Urinary bladder (tissue), 4 donors: ENCODE measurements at places on chromosomes 4 and X.

DNA sequence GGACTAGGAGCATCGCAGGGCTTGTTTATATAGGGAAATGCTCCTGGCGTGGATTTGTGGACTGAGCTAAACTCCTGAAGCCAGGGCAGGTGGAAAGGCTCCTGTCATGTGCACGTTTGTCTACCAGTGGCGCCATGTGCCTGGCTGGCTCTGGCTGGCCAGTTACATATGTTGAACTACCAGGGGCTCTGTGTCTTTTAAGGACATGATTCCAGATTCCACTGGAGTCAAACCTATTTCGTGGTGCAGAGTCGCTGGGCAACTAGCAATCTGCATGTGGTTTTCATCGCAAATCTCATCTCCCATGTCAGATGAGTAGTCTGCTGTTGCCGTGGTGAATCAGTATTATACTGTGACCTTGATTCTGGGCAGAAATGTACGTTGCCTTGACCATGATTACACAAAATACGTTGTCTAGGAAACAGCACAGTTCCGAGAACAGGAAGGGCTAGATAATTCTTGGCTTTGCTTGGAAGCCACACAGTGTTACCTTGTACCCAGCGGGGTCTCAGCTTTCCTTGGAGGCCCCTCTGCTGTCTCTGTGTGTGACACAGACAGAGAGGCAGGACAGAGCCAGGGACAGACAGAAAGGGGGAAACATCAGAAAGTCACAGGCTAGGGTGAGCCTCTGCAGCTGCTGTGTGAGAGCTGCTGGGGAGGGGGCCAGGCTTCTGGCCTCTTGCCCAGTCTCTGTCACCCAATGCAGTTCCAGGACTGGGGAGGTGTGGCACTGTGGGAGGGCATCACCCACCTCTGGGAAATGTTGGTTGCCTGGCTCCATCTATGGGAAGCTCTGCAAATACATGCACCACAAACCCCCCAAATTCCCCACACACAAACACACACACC is 19.2 kb downstream of the PNMA6E start:
- DNase-seq, result peak; percentile 47

DNA sequence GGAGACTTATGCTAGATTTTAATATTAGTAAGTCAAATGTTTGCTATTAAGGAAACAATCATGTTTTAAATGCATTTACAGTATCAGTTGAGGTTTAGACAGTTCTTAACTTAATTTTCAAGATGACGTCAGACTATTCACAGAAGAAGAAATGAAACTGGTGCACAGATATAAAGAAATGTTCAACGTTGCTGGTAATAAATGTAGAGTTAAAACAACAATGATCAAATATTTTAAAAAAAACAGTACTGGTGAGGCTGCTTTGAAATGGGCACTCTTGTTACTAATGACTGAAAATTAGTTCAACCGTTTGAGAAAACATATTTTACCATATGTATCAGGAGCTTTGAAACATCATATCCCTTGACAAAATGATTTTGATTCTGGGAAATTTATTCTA is 44.2 kb downstream of the ABHD18 start:
- DNase-seq, result no peak

GRCh38 chr4:188372829-188373228 is 233.6 kb downstream of the TRIML1 start:
- no peak for DNase-seq

DNA sequence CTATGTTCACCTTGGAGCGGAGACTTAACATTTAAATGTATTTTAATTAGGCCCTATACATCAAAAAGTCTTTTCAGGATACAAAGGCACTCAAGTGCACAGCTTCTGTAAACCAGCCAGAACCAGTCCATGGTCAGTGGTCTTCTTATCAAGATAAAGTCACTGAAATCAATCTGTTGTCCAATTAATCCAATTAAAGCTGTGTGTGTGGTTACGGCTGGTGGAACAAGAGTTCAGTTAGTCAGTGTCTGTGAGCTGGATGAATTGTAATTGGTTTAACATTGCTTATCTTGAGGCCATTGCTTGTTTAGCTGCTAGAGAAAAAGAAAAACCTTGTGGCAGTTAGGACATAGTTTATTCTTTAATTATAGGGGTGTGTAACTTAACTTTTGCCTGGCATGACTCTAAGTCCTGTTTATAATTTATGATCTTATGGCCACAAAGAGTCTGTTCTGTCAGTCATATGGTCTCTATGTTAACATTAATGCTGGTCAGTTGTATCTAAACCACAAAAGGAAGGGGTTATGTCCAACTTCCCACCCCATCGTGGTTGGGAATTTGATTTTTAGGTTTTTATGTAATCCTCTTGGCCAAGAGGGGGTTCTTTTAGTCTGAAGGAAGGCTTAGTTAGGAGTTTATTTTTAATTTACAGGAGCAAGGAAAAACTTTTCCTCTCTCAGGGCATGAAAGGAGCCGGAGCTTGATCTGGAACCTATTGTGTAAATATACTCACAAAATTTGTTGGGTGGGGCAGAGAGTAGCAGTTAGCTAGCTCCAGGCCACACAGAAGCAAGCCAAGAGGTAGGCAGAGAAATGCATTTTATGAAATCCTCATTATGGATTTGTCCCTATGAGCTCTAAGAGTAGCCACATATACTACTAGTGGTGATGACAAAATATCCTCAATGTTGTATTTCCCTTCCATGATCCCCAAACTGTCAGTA is 665.7 kb upstream of the ACTRT1 start:
- no peak for DNase-seq

DNA sequence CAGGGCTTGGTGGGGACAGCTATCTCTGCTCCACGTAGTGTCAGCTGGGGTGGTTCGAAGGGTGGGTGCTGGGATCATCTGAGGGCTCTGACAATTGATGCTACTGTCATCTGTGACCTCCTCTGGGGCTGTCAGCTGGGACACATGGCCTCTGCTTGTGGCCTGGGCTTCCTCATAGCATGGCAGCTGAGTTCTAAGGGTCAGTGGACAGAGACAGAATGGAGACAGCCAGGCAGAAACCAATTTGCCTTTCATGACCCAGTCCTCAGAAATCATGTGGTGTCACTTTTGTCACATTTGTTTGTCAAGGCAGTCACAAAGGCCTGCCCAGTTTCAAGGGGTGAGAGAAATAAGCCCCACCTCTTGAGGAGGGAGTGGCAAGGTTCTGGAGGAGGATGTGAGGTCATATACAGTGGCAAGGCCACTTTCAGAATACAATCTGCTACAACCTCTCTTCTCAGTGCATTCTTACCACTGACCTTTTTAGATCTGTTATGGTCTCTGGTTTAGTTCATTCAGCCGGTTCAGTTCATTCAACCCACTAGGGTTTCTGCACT is 103.6 kb upstream of the BCOR start:
- DNase-seq, result no peak

DNA sequence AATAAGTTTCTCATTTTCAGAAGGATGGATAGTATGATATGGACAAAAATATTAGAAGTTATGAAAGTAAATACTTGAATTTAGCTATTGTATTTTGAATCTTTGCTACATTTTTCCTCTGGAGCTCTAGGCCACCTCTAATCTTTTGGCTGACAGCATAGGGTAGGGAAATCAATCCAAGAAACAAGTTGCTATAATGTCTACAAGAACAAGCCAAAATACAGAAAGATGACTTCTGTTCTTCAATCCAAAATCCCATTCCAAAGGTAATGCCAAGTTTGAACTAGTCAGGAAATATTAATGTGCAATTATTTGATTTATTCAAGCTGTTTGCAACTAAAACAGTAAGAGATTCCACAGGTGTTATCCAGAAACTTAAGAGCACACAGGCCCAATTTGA is 1323.1 kb downstream of the ADGRL3 start:
- no peak for DNase-seq

DNA sequence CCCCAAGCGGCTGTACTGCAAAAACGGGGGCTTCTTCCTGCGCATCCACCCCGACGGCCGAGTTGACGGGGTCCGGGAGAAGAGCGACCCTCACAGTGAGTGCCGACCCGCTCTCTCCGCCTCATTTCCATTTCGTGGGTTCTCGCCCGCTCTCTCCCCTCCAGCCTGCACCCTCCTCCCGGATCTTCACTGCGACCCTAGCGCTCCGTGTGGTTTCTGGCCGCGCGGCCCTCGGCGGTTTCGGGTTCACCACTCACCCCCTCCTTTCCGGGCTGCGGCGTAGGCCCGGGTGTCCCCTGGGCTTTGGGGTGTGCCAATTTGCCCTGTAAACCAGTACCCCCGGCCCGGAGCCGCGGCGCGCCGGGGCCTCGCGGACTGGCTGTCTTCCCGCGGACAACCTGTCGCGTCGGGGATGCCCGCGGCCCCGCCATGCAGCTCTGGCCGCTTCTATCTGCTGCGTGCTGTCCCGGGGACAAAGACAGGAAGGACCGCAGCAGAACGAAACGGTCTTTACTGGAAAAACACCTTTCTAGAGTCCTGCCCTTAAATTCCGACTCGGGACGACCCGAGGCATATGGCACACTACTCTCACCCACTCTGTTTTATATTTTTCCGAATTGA is 737 bp downstream of the FGF2 start:
- no peak for DNase-seq

GRCh38 chrX:107205770-107206696 is at the start of the genes DNAAF6 and NUP62CL:
TSS of gene DNAAF6 (plus strand) at chrX:107206611. CDS start at chrX:107212876, 6,265 bp downstream.
TSS of gene NUP62CL (minus strand) at chrX:107206433. CDS start at chrX:107175146, 31,287 bp downstream.
- DNase-seq, result peak; percentile 29

GRCh38 chr4:36704289-36704688 is 422.9 kb downstream of the DTHD1 start:
- DNase-seq, result no peak

- no peak for DNase-seq
These were observed 101.3 kb downstream of the LIMCH1 start for GRCh38 chr4:41639291-41639690.

DNA sequence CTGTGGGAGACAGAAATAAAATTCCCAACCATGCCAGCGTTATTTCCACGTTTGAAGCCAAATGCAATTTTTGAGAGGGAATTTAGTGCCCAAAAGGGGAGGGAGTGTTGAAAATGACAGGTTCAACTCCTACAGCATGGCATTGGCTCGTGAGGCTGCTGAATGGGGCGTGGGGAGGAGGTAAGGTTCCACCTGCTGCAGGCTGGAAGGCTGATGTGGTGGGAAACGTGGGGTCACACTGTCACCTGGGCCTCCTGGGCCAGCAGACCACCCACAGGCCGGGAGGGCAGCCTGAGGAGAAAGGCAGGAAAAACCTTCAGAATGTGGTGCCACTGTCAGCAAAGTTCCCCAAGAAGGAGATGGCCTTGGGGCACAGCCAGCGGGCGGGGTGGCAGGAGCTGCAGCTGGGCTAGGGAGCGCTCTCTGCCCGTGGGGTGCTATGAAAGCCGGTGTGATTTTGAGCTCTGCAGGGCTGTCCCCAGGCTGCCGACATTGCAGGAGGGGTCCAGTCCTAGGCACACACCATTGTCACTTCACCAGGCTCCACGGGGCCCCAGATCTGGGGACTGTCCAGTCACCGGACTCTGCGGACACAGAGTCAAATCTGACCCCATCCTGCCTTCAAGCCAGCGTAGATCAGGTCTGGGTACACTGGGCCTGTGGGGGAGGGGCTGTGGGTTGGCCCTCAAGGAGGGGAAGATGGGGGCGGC is 19.6 kb downstream of the MSANTD1 start:
- no peak for DNase-seq

GRCh38 chr4:125484912-125485311 is 170.2 kb downstream of the FAT4 start:
- DNase-seq, result no peak

DNA sequence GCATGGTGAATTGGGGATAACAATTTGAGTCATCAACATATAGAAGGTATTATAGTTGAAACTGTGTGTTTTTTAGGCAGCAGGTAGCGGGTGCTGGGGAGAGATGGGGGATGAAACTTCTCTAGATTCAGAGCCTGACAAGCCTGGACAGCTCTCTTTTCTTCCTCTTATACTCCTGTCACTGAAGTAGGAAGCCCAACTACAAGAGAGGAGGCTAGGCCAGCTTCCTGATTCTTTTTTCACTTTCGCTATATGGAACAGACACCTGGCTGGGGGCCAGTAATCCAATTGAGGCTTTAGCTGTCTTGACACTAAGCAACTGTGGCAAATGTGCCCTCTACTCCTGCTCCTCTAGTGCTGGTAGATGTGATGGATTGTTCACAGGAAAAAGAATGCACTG is 69.2 kb downstream of the PHKA1 start:
- no peak for DNase-seq

- no peak for DNase-seq
These were observed 70.0 kb downstream of the TAB3 start for GRCh38 chrX:30819080-30819479.

DNA sequence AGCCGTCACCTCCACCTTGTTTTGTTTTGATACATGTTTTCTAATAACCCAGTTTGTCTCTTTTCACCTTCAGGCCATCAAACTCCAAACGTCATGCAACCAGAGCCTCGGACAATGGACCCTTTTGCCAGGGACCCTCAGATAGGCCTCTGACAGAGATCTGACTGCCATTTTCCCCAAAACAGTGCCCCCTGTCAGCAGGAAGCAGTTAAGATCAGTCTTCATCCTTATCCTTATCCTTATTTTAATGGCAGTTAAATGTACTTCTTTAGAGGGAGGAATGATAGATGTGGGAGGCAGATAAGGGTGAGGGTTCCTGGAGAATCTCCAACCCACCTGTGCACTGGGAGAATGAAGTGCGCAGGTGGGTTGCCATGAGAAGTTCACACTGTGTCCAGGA is 135.7 kb downstream of the ANAPC10 start:
- DNase-seq, result no peak

DNA sequence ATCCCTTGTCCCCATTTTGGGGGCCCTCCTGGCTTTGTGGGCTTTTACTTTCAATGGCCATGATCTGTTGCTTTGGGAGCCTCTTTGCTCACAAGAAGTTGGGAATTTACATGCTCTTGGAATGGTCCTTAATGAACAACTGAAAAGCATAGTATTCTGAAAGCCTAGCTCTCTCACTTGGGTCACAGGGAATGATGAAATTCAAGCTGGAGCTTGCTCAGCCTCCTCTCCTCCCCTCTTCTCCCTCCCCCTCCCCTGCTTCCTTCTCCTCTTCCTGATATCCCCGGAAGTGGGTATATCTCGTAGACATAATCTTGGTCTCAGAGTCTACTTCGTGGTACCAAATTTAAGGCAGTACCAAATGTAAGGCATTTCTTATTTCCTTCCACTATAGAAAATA is 400.6 kb upstream of the NR3C2 start:
- DNase-seq, result no peak
